Endothelial cell (in vitro differentiated cells): ENCODE measurements at places on chromosomes 16 and 17.

DNA sequence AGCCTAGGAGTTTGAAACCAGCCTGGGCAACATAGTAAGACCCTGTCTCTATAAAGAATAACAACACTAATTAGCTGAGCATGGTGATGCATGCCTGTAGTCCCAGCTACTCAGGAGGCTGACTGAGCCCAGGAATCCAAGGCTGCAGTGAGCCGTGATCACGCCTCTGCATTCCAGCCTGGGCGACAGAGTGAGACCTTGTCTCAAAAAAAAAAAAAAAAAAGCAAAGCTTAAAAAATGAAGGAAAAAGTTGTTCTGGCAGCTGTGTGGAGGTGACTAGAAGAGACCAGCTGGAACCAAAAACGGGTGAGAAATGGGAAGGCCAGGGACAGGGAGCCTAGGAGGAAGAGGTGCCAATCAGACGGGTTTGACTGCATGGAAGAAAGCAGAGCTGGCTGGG, 4.2 kb downstream of the BCL7C start:
- DNase-seq: no peak

- no peak for DNase-seq
Observed at GRCh38 chr17:78237401-78238012, 6.1 kb downstream of the TMEM235 start.

DNA sequence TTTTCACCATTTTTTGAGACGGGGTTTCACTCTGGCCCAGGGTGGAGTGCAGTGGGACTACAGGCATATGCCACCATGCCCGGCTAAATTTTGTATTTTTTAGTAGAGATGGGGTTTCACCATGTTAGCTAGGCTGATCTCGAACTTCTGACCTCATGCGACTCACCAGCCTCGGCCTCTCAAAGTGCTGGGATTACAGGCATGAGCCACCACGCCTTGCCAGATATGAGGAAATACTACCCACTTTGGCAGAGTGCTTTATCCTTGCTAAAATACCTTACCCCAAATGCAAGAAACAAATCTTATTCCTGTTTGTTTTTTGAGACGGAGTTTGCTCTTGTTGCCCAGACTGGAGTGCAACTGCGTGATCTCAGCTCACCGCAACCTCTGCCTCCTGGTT, 62.9 kb upstream of the MGAT5B start:
- no peak for DNase-seq

DNA sequence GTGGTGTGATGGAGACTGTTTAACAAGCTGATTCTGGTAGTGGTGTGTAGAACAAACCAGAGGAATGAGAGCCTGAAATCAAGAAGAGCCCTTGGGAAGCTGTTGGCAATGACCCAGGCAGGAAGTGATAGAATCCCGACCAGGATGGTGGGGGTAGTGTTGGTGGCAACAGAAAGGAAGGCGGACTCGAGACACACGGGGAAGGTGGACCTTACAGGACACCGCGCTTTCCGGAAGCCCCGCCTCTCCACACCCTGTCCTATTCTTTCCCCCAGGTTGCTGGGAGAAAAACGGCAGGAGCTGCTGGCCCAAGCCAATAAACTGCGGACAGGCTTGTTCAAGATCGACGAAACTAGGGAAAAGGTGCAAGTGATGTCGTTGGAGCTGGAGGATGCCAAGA, 30.0 kb upstream of the KDM6B start:
- no peak for DNase-seq

DNA sequence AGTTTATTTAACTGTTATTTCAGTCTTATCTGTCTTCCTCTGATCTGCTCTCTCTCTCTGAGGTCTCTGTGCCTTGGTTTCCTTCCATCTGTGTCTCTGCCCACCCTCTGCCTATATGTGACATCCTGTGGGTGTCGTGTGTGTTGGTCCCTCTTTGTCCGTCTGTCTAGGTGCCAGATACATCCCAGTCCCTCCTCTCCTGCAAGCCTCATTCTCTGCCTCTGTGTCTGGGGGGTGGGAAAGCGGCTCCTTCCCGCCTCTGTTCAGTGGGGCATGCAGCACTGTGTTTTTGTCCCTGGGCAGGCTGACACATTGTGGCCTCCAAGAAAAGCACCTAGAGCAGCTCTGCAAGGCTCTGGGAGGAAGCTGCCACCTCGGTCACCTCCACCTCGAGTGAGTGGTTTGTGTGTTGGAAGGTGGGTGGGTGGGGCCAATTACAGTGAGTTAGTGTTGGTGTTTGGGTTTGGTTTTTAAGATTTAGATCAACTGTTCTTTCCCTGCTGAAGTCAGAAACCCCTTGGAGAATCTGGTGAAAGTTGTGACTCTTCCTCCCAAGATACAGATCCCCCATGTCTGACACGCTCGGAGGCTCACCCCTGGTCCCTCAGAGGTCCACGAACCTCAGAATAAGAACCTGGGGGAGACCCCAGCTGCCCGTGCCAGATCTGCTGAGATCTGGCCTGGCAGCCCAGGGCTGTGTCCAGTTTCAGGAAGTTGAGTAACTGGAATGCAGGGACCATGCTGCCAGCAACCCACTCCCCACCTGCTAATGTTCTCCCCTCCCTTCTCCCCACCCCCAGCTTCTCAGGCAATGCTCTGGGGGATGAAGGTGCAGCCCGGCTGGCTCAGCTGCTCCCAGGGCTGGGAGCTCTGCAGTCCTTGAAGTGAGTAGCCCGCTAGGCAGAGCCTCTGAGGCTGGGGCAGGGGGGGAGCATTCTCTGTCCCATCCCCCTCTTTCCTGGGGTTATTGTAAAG, 50.9 kb upstream of the CPNE2 start:
- no peak for DNase-seq

GRCh38 chr17:35973333-35974260, 7.7 kb downstream of the CCL16 start:
- DNase-seq: no peak

DNA sequence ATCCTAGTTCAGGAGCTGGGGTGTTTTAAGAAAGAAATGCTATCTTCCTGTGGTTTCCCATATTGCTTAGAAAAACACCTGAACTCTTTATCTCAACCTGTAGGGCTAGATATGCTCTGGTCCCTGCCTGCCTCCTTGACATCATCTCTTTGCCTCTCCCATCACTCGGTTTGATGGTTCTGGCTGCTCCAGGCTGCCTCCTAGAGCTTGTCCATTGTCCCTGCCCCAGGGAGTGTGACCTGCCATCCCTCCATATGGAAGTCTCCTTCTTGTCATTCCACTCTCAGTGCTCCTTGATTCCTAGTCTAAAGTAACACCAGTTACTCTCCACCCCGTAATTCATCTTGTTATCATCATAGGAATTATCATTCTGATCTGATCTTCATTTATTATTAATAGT, 369.0 kb upstream of the EEF2KMT start:
- no peak for DNase-seq
